HEK293T (cell line): ENCODE measurements at places on chromosomes 3 and 15.

GRCh38 chr3:192685801-192686200, 41.5 kb downstream of the FGF12 start:
- DNase-seq, result no peak

- DNase-seq, result no peak
These were observed 182.7 kb downstream of the CNTN6 start for GRCh38 chr3:1275495-1275894.

DNA sequence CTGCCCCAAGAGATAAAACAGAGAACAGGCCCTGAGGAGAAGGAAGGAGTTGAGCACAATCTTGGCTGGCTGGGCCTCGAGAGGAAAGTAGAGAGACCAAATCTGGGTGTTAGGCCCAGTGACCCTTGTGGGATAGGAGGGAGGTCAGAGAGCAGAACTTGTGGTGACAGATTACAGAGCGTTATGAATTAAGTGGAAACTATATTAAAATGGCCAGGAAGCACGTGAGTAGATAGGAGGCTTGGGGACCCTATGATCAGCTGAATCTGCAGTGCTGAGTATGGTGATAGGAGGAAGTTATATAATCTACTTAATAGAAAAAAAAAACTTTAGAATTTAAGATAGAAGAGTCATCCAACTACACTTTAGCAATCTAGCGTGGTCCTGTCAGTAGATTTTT, 30.0 kb downstream of the ST6GAL1 start:
- DNase-seq, result no peak

- DNase-seq, result no peak
These were observed 71.1 kb downstream of the CDAN1 start for GRCh38 chr15:42665827-42666226.
